ENCODE measurements at places on chromosomes 2 and 18.

GRCh38 chr2:30713698-30714097, 93.5 kb downstream of the CAPN13 start:
- no peak for DNase-seq

- DNase-seq, result no peak
Observed at GRCh38 chr2:150043172-150043500, 444.3 kb downstream of the RND3 start.

DNA sequence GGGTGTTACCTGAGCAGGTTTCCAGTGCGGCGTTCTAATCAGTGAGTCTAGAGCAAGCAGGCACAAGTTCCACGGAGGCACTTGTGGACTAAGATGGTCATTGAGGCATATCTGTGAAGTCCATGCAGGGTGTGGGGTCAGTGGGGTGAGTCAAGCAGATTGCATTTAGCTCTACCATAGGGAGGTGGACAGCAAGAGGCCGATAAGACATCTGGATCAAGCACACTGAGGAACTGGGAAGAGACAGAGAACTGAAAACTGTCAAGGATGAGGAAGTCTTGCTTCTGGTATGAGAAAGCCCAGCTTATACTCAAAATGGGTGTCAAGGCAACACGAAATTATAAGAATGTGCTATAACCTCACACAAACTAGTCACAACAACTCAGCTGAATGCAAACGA, 61.2 kb upstream of the SLC39A10 start:
- no peak for DNase-seq

DNA sequence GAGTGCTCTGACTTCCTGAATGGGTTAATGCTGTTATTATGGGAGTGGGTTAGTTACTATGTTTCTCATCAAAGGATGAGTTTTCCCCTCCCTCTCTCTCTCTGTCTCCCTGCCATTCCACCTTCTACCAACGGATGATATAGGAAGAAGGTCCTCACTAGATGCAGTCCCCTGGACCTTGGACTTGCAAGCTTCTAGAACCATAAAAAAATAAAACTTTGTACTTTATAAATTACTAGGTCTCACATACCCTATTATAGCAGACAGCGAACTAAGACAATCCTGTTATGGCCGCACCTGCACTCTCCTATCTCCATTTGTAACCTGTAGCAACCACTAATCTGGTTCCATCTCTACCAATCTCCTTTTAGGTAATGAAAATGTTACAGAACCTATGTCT, 564.9 kb downstream of the CNTNAP5 start:
- no peak for DNase-seq

DNA sequence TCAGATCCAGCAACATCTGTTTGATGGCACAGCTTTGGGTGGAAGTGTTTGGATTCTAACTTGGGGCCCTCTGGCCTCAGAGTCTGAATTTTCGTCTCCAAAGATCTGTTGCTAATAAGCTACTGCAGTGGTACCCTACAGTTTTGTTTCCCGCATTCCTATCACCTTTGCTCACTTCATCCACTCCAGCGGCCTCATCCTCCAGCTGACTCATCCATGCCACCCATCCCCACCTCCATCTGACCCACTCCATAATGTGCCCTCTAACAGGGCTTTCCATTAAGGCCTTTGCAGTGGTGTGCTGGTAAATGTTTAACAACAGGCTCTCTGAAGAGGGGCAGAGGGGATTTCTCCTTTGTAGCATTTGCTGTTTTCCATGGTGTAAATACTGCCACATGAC, 225.5 kb downstream of the TGIF1 start:
- DNase-seq, result no peak
